ENCODE measurements at places on chromosomes 3 and 15.

- no peak for DNase-seq
Observed at GRCh38 chr3:149908424-149908957, 62.2 kb downstream of the PFN2 start.

GRCh38 chr3:189636048-189636447 lies 4.9 kb downstream of the TP63 start:
- DNase-seq, result no peak

DNA sequence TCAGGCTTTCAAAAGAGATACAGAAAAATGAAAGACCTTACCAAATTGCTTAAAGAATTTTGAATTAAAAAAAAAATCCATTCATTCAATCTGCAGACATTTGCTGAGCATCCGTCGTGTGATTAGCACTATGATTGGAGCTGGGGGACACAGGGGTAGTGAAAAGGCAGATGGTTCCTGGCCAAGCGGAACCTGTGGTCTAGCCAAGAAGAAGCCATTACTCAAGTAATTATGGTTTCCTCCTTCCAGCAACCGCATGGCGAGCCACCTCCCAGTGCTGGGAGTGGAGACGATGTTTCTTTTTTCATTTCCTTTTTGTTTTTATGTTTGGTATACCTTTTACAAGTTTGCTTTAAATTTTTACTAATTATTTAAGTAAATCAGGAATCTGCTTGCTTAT lies 140.2 kb downstream of the CACNA2D3 start:
- no peak for DNase-seq

- no peak for DNase-seq
Observed at GRCh38 chr3:152426393-152426792, 157.7 kb downstream of the MBNL1 start.

DNA sequence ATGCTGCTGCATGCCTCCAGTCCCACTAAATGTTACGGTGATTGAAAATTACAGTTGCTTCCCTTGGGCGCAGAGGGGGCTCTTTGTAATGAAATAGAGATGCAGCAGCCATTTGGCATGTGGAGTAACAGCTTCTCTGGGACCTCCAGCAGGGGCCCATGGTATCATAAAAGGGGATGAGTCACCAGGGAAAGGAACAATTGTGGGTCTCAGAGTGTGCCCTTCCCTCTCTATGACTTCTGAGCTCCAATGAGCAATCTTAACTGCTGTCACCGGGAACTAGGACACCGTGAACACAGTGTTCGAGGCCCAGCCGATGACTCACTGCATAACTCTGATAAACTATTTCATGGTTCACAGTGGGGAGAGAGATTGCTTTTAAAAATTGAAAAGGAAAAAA lies 164.8 kb upstream of the NUDT16 start:
- peak; percentile 23 for DNase-seq

GRCh38 chr3:105539897-105540296 lies 173.2 kb downstream of the ALCAM start:
- no peak for DNase-seq

- DNase-seq, result no peak
Observed at GRCh38 chr3:126990890-126991289, 8.0 kb downstream of the PLXNA1 start.

GRCh38 chr3:192022412-192022811 lies 561.4 kb downstream of the PYDC2 start:
- no peak for DNase-seq

- DNase-seq, result no peak
Observed at GRCh38 chr3:123948449-123948848, 12.6 kb downstream of the CCDC14 start.

GRCh38 chr15:55834331-55834730 lies 91.4 kb upstream of the PRTG start:
- no peak for DNase-seq

DNA sequence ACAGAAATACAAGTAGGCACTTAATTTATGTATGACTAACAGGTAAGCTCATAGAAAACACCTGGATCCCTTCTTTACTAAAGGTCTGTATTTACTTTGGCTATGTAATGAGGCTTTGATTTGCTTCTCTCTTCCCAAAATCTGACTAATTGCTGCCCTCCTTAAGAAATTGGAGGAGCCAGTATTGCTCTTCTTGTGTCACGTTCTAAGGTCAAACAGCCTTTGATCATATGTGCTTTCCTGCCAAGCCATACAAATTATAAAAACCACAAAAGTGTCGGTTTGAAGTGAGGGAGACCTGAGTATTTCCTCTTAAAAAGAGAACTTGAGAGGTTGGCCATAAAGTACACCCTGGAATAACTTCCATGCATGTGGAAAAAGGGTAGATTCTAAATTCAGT lies 112.1 kb upstream of the MB21D2 start:
- no peak for DNase-seq

- DNase-seq, result no peak
Observed at GRCh38 chr3:54785976-54786375, 141.9 kb downstream of the LRTM1 start.

GRCh38 chr3:70308760-70309159 lies 3.7 kb downstream of the MDFIC2 start:
- peak; percentile 9 for DNase-seq

GRCh38 chr15:98347866-98348265 lies 300.5 kb upstream of the IGF1R start:
- DNase-seq, result no peak

DNA sequence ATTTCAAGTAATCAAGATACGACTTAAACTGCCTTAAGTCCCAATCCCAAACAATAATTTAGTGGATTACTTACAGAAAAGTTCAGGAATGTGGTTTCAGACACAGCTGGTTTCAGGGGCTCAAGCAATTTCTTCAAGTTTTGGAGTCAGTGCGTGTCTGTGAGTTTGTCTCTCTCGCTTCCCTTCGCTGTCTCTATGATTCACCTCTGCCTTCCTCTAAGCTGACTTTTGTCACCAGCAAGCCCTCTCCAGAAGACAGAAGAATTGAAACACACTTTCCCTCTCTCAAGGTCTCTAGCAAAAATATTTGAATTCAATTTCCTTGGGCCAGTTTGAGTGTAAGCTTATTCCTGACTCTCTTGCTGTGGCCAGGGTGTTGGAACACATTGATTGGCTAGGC lies 392.4 kb downstream of the EDEM1 start:
- DNase-seq, result no peak

DNA sequence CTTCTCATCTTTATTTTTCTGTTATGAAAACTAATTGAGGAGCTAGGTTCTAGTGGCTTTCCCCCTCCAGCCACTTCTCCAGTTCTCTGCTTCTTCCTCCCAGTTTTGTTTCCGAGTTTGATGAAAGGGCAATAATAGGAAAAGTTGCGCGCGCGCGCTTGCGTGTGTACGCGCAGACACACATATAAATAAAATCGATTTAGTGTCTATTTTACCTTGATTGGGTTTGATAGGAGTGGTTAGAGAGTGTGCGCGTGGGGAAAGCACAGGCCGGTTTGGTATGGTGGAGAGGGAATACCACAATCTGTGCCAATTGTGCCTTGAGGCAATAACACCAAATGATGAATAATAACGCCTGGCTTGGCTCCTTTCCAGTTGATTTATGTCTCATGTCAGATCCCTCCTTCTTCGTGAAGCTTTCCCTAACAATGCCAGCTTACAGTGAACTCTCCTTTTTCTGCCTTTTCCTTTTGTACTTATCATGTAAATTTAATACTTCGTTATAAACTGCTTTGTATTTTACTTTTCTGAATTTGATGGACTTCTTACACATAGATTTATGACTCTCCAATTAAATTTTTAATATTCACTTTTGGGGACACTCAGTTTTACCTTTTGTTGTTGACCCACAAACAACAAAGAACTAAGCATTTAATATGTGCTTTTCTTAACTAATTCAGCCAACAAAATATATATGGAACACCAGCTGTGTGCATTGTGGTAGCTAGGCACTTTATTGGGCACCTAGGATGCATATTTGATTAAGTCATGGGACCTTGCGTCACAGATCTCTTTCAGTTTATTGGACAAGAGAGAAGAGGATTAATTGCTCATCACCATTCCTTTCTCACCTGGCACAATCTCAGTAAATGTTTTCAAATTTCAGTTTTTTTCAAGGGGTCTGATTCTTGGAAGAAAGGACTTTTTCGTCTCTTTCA lies 1.7 kb downstream of the TIPARP start:
- no peak for DNase-seq

GRCh38 chr3:43908456-43908855 lies 217.7 kb downstream of the ABHD5 start:
- DNase-seq, result no peak

- peak; percentile 8 for DNase-seq
Observed at GRCh38 chr15:40892447-40893012, 1.7 kb upstream of the VPS18 start.

- no peak for DNase-seq
Observed at GRCh38 chr3:112351036-112351435, 18.1 kb downstream of the CD200 start.

- DNase-seq, result no peak
Observed at GRCh38 chr15:85859671-85860070, 64.9 kb upstream of the KLHL25 start.

- DNase-seq, result peak; percentile 22
Observed at GRCh38 chr3:189710620-189711402, 79.6 kb downstream of the TP63 start.

GRCh38 chr3:31525532-31525931 lies 7.2 kb upstream of the STT3B start:
- no peak for DNase-seq

DNA sequence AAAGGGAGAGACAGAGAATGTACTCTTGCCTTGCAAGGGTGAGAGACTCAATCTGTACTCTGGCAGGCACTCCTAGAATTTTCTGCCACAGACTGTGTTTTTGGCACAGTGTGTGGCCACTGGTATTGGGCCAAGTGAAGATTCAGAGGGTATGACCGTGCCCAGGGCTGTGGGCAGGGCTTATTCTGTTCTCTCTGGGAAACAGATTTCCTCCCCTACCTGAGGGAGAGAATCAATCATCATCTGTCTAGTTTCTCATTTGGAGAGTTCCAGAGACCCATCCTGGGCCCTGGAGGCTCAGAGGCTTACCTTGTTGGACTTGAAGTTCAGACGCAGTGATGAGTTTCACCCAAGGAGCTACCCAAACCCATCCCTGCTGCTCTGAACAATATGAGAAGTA lies 28.2 kb downstream of the CSTA start:
- DNase-seq, result no peak

- no peak for DNase-seq
Observed at GRCh38 chr3:143337387-143337786, 217.8 kb downstream of the CHST2 start.

DNA sequence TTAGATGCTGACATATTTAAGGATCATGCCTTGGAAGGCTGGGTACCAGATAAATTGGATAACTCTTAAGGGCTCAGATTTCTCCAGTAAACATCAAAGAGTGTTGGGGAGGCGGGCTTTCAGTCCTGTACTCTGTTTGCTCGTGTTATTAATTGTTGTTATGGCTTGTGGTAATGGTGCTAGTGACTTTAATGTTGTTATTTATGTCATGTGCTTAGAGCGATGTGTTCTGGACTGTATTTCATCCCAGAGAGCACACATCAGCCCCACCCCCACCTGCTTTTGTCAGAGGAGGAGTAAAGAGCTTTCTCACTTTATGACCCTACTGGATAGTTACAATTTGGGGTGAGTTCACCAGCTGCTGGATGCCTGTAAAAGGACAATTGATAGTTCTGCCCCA lies 386.3 kb downstream of the EPHB1 start:
- no peak for DNase-seq

DNA sequence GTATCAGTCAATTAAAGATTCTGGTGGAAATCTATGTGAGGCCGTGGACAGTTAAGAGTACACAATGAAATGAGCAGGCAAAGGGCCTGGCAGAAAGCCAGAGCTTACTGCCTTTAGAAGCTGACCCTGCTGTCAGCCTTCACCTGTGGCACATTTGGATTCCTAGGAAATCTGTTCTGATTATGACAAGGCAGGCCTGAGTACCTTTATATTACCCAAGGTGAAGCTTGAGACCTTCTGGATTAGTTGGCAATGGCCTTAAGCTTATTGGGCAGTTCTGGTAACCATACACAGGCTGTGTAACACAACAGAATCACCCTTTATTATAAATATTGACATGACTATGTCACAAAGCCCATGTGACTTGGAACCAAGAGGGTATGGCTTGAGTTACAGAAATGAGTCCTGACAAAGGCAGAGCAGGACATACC lies 43.2 kb downstream of the NBEAL2 start:
- no peak for DNase-seq

DNA sequence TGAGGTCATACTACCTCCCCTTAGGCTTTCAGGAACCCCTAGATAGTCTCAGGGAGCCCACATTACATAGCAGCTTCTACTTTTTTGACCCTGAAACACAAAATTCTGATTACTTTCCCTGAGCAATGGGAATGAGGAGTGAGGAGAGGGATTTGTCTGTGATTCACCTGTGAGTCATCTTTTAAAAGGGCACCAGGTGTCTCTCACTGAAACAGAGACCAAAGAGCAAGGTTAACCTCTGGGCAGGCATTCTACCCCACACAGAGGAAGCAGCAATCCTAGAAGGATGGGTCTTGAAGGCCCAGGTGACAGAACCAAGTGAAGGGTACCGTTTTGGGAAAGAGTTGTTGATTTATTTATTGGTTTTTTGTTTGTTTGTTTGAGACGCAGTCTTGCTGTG lies 31.1 kb upstream of the UBE2E2 start:
- no peak for DNase-seq

- DNase-seq, result no peak
Observed at GRCh38 chr3:138234401-138235179, 47.5 kb downstream of the ARMC8 start.

DNA sequence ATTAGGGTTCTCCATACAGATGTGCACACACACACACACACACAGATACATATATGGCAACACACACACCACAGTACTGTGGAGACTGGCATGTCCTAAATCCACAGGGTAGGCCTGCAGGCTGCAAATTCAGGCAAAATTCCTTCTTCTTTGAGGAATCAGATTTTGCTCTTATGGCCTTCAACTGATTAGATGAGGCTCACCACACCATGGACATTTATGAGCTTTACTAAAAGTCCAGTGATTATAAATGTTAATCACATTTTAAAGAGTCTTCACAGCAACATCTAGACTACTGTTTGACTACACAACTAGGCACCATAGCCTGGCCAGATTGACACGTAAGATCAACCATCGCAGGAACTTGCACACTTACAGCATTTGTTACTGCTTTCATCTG lies 140.3 kb upstream of the UBE3A start:
- no peak for DNase-seq

DNA sequence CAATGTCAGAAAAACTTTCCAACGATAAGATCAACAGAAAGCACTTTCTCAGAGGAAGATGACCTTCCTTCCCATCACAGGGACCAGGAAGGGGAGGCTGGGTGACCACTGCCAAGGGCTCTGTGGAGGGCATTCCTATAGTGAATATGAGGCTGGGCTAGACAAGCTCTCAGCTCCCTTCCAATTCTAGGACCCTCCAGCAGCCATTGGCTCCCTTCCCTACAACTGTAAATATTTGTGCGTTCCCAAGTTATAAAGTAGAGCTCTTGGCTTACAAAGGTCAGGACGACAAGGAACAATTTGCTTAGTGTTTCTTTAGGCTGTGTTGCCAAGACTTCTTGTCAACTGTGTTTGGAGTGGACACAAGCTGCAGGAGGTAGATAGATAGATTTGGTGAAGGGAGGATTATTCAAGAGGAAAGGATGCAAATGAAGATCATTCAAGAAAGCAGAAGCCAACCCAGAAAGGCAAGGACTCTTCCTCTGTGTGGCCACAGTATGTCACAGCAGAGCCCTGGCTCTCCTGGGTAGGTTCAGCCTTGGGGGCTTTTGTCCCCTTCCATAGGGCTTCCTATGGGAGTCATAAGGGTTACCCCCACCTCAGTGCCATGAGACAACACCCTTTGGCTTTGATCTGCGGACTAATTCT lies 223.6 kb upstream of the TLE3 start:
- no peak for DNase-seq

All from H7 (cell line).